Smooth muscle cell of the umbilical artery (primary cell): ENCODE measurements at places on chromosomes 11 and 22. TPM values are rescaled to one million over a fixed set of nuclear protein-coding genes. Genes with fewer than 3 reads are reported as not detected.

ZW10 gene
- 19.9 and 26.4 TPM in 2 replicates for total RNA-seq

APOBEC3F gene
- 3.3 and 6.5 TPM in 2 replicates for total RNA-seq

SLC1A2 gene
- total RNA-seq, result 0.30 and 0.32 TPM in 2 replicates

CRKL gene
- total RNA-seq, result 43.4 and 48.3 TPM in 2 replicates

TPCN2 gene
- 8.0 and 11.0 TPM in 2 replicates for total RNA-seq

OR5A1 gene
- total RNA-seq, result not detected in 2 replicates

P2RY2 gene
- 0.30 and 0.46 TPM in 2 replicates for total RNA-seq

TEX12 gene
- 0.30 and 0.46 TPM in 2 replicates for total RNA-seq

SYT7 gene
- total RNA-seq, result 0.59 and 11.1 TPM in 2 replicates

NAV2 gene
- total RNA-seq, result 8.6 and 22.2 TPM in 2 replicates

SERHL2 gene
- 3.6 and 4.2 TPM in 2 replicates for total RNA-seq

CLCF1 gene
- total RNA-seq, result 1.8 and 4.2 TPM in 2 replicates

APOL5 gene
- not detected in 2 replicates for total RNA-seq

ESAM gene
- 0.30 and 0.37 TPM in 2 replicates for total RNA-seq
